Lung microvascular endothelial cell (primary cell): ENCODE measurements at places on chromosomes 1 and 21.
A peak's percentile ranks its signal among the peaks of the same experiment; 100 is the strongest.

DNA sequence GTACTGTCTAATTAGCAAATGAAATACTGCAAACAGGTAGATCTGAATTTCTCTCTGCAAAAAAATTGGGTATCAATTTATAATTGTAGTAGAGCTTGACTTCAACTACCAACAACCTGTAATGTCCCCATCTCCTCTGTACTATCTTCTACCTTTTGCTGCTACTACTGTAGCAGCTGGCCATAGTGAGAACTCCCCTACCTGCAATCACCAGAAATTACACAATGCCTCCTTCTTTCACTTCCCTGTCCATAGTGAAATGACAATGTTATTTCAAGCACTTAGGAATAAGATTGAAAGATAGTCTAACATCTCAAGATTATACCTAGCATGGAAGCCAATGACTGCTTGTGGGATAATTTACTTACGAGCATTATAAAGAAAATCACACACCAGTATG, 100.4 kb downstream of the ACBD6 start:
- no peak for DNase-seq

DNA sequence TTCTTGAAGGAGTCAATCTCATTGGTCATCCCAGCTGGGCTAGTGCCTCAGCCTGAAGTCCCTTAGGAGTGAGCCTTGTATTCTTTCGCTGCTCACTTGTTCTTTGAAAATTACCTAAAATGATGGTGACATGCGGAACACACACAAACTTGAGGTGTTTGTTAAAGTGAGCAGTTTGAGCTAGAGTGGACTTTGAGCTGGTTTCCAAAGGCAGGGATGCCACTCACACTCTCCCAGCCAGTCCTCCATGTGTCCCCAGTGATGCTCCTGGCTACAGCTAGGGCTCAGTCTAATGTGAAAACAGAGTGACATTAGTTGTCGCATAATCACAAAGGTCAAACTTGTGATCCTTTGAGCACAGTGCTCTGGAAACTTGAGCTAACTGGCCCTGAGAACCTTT, 84.3 kb downstream of the DTL start:
- no peak for DNase-seq

GRCh38 chr1:26412180-26412840, 1.7 kb downstream of the LIN28A start:
- DNase-seq = no peak

GRCh38 chr1:30761381-30762151, 4.0 kb upstream of the LAPTM5 start:
- DNase-seq = no peak

GRCh38 chr21:43829575-43830119, 35.4 kb upstream of the AGPAT3 start:
- DNase-seq = no peak

GRCh38 chr1:99919220-99919619, 50.6 kb upstream of the SLC35A3 start:
- DNase-seq = no peak

DNA sequence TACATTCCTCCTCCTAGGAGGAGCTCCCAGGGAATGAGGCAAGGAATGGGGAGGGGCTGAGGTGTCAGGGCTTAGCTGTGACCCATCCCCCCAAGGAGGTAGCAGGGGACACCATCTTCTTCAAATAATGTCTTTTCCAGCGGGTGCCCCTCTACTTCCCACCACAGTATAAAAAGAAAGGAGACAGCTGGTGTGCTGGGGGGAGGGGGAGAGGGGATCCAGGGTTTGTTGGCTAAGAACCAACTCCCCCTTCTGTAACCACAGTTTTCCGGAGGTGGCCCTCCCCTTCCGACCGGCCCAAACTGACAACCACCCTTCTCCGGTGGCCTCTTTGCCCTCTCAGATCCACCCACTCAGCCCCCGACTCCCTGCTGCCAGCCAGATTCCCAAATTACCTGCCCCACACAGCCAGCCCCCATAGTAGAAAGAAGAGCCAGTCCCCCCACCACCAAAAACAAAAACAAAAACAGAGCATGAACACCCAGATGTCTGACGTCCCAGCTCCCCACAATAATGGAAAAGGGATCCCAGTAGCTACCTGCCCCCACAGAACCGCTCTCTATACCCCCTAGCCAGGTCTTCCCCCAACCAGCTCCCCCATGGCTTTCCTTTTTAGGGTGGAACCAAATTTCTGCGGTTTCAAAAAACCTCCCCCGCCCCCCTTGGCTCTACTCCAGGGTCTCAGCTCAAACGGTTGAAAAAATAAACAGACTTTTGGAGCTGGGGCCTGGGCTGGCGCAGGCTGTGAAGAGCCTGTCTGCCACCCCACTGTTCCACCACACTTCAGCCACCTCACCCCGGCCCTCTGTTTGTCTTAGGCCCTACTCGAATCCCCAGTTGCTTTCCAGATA, 2.1 kb downstream of the ARHGEF2 start:
- no peak for DNase-seq

- DNase-seq = no peak
Observed at GRCh38 chr1:196128835-196129234, 479.4 kb downstream of the KCNT2 start.

DNA sequence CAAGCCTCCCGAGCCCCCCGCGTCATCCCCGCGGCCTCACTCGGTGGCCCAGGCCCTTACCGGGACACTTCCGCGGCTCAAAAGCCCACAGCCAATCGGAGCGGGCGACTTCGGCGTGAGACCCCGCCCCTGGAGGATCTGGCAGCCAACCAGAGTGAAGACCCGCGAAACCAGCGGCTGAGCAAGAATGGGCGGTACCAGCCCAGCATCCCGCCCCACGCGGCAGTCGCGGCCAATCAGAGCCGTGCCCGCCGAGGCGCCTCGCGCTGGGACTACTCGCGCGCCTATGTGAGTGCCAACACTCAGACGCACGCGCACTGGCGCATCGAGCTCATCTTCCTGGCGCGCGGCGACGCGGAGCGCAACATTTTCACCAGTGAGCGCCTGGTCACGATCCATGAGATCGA, 22.5 kb downstream of the DISP3 start:
- no peak for DNase-seq

- DNase-seq = peak; percentile 3
Observed at GRCh38 chr21:39633770-39634181, 21.0 kb downstream of the B3GALT5 start.

- no peak for DNase-seq
Observed at GRCh38 chr1:190679983-190680382, 202.3 kb upstream of the BRINP3 start.

GRCh38 chr1:166703726-166704462, 135.4 kb upstream of the POGK start:
- no peak for DNase-seq

DNA sequence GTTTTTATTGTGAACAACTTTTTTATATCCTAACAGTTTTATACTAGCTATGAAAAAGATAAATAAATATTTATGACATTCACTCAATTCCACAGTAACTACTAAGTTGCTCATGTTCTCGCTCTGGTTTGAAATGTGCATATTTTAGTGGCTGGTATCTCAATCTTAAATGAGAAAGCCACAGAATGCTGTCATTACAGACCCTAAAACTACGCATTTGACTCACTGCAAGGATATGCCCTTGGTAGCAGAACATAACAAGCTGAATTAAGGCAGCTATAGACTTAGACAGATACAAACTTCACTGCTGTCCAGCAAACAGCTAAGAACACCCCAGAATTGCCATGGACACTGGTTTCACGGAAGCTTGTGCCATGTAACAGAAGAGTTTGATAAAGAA, 19.0 kb downstream of the DAB1 start:
- DNase-seq = no peak

GRCh38 chr1:92951141-92951582, 10.1 kb downstream of the DIPK1A start:
- DNase-seq = no peak

DNA sequence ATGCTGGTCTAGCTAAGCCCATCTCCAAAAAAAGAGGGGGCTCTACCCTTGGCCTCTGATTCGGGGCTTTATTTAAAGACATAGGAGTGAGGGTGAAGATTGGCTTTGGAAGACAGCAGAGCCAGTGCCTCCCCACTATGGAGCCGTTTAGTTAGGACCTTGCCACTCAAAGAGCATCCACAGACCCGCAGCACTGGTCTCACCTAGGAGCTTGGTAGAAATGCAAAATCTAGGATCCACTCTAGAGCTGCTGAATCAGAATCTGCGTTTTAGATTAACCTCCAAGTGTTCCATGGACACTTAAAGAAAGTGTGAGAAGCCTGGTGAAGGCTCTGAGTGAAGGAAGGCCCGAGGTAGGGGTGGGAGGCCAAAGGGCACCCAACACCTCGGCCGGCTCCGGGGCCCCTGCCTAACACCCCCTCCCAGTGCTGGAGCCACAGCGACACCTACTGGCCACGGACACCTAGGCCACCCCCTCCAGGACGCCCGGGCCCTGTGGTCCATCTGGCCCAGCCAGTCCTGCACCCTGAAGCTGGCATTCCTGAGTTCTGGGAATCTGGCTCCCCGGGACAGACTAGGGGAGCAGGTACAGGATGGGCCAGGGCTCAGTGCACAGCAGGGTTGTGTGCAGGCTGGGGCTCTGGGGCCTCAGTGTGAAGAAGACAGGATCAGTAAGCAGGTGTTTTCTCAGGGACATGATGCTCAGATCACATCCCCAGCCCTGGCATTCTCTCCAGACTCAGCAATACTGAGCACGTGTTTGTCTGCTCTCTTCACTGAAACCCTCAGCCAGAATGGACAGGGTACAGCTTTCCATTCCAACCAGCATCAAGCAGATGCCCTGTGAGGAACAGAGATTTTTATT, 79.2 kb downstream of the TMEM53 start:
- peak; percentile 73 for DNase-seq

- DNase-seq = no peak
Observed at GRCh38 chr1:59733443-59734141, 81.2 kb upstream of the HOOK1 start.

DNA sequence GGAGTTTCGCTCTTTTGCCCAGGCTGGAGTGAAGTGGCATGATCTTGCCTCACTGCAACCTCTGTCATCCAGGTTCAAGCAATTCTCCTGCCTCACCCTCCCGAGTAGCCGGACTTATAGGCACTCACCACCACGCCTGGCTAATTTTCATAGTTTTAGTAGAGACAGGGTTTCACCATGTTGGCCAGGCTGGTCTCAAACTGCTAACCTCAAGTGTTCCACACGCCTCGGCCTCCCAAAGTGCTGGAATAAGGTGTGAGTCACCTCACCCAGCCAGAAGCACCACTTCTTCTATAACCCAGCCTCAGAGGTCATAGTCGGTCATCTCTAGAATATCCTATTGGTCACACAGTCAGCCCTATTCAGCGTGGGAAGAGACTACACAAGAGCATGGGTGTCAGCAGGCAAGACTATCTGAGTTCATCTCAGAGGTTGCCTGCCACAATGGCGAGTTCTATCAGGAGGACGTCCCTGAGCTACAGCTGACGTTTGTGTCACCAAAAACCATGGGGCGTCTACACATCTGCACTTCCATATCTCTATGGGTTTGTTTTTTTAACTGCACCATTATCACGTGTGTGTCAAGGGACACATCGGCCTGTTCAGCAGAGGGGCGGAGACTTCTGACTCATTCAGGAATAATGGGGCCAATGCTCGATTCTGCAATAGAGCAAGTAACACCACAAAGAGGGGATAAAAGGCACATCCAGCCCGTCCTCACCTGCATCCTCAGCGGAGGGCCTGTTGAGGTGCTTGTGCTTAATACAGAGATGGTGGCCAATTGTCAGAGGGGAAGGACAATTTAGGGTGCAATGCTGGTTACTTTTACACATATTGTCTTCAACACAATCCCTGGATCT, 256.3 kb upstream of the IRF2BP2 start:
- DNase-seq = peak; percentile 85

GRCh38 chr1:180571832-180572636, 13.3 kb downstream of the OVAAL start:
- DNase-seq = no peak

- no peak for DNase-seq
Observed at GRCh38 chr1:54372978-54373377, 33.2 kb downstream of the SSBP3 start.

- no peak for DNase-seq
Observed at GRCh38 chr1:16167331-16168143, 11.7 kb upstream of the EPHA2 start.

DNA sequence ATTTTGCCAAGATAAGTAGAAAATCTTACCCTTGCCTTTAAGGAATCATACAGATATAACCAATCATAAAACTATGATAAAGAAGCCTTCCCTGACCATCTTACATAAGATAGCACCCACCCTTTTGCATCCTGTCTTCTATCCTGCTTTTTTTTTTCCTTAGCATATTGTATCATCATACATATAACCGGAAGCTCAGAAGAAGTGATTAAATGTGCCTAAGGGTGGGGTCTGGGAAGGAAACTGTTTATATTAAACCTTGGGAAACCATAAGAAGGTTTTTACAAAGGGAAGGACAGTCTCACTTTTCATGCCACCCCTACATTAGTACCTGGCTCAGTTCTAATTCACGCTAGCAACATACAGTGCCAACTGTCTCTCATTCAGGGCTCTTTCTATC, 66.8 kb downstream of the LUZP1 start:
- no peak for DNase-seq

DNA sequence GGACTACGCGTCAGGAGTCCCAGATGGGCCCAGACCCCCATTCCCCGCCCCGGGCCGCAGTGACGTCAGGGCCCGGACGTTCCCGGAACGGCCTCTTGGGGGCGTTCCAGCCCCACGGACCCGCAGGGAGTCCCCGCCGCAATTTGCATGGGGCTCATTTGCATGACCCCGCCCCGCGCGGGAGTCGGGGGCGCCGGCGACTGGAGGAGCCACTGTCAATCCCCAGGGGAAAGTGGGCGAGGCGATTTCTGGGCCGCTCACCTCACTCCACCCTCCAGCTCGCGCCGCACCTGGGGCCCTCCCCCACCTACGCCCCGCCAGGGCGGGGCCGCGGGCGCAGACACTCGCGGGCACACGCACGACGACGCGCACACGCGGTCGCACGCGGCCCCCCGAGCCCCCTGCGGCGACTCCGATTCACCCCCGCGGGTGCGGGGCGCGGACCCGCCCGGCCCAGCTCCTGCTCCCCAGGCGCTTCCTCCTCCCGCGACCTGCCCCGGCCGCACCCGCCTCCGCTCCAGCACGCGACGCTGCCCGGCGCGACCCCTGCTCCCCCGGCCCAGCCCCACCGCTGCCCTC, 13.2 kb downstream of the AGRN start:
- DNase-seq = peak; percentile 60

DNA sequence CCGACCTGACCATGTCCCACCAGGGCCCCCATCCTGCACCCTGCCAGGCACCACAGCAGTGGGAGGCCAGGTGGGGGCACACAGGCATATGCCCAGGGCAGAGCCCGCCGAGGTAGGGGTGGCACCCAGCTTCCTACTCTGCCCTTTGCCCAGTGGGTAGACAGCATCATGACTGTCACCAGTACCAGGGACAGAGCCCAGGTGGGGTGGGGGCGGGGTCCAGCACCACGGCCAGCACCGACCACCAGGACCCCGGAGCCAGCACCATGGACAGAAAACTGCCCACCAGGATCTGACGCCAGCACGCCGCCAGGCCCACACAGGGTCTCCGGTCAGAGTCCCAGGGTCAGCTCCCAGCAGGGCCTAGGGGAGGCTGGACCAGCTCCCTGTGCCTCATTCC, 3.8 kb downstream of the TAS1R3 start:
- DNase-seq = no peak

- DNase-seq = no peak
Observed at GRCh38 chr1:93964096-93964776, 55.0 kb upstream of the GCLM start.

GRCh38 chr1:185581961-185582725, 152.0 kb upstream of the HMCN1 start:
- DNase-seq = peak; percentile 70

- no peak for DNase-seq
Observed at GRCh38 chr1:51482881-51483280, 36.2 kb downstream of the EPS15 start.
